ENCODE measurements at places on chromosomes 5 and 9. TPM values are rescaled to one million over a fixed set of nuclear protein-coding genes. Genes with fewer than 3 reads are reported as not detected.

Gene GLRA1
- 0.35 TPM for polyA plus RNA-seq

Gene SAPCD2
- polyA plus RNA-seq, result 0.24 TPM

Gene TYRP1
- polyA plus RNA-seq, result not detected

Gene NUTM2F
- not detected for polyA plus RNA-seq
